A549 (cell line): ENCODE measurements at places on chromosomes 2 and 18. TPM values are rescaled to one million over a fixed set of nuclear protein-coding genes. Genes with fewer than 3 reads are reported as not detected.

The HOXD3 gene
- polyA plus RNA-seq: 0.14 to 0.36 TPM (median 0.18 TPM) in 3 replicates

The SERPINB3 gene
- not detected in 3 replicates for polyA plus RNA-seq

DNA sequence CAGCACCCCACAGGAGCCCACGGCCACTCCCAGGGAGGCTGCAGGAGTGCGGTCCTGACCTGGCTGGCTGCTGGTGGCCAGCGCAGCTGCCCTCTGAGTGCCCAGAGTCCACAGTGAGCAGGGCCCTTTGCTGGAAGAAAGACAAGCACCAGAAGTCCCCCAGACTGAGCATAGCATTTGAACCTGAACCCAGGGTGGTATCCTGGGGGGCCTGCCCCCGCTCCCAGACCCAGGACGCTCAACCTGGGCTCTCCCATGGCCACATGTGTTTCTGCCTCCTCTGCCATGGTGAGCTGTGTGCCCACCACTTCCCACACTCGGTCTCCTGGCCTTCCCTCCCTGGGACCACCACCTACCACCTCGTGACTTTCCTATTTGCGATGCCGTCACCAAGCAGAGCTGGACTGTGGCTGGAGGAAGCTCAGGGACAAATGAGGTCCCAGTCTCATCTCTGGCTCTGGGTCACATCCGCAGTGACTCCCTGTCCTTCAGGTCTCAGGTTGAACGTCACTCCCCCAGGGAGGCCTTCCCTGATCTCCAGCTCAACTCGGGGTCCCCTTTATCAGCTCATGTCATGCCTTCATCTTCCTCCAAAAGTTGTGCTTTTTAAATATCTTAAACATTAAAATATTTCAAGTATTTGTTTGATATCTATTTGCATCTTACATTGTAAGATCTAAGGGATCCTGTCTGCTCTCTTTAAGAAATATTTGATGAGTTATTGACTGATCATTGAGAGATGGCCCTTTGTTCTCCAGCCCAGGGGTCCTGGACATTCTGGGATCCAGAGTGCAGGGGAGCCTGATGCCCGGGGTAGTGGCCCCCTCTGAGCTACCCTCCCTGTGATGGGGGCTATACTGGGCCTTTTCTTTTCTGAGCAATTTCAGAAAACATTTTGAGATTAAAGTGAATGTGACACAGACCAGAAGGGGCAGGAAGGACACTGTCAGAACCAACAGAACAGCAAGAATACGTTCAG is 16.4 kb upstream of the GPR55 start:
- DNase-seq: no peak

- peak; percentile 16 for DNase-seq
Measured at GRCh38 chr2:143686585-143687164, 557.5 kb downstream of the ARHGAP15 start.

- DNase-seq: no peak
Measured at GRCh38 chr2:152488075-152488474, 153.1 kb downstream of the FMNL2 start.

- no peak for DNase-seq
Measured at GRCh38 chr2:136727973-136728699, 37.2 kb upstream of the THSD7B start.

DNA sequence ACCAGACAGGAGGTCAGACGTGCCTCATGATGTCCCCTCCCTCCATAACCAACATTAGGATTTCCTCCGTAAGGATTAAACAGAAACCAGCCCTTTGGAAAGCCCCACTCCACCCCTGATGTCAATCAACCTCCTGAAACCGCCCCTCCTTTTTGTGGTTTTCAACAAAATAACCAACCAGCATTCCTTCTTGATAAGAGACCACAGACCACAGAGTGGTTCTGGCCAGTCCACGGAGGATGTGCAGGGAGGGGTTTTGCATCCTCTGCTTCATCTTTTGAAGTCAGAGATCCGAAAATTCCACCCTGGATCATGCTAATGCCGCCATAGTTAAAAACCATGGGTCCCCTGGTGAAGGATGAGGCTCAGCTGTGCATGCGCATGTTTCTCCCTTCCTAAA is 180.0 kb upstream of the CCDC150 start:
- no peak for DNase-seq

GRCh38 chr18:9649164-9649540 is 34.8 kb upstream of the PPP4R1 start:
- no peak for DNase-seq

- no peak for DNase-seq
Measured at GRCh38 chr2:109130723-109130995, 1.7 kb downstream of the SH3RF3 start.

- DNase-seq: no peak
Measured at GRCh38 chr18:76451396-76452331, 43.4 kb downstream of the ZNF516 start.

DNA sequence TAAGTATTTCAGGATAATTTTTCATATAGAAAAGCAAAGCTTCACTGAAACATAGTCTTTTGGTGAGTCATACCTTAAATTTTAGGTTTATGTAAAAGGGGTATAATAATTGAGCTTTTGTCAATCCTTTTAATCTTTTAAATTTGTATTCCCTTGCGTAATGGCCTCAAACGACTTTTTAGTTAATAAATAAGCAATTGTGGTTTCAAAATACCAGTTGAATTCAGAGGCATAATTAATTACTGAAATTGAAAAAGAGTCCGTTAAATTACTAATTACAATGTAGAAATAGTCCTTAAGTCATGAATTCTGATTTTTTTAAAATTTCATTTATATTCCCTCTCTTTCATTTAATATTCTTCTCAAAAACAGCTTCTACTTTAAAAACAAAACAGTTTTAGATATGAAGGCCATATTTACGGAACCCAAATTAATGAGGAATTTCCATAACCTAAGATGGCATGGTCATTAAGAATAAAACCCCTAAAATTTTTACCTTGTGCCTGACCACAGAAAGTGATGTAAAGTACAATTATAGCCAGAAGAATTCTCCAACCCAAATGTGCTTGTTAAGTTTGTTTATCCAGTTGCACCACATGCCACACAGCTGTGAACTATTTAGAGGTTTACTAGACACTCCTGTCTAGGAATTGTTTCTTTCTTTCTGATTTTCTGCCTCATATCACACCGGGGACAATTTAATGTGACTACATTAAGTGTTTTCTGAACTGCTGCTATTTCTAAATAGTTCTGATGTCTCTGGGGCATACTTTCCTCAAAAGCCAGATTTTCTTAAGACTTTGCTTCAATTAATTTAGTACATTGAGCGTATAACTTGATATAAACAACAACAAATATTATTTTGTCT is 60.7 kb upstream of the ITGA4 start:
- no peak for DNase-seq

GRCh38 chr2:14388724-14389123 is 243.8 kb upstream of the LRATD1 start:
- DNase-seq: no peak
